Retinal pigment epithelial cell (primary cell): ENCODE measurements at places on chromosomes 1 and 21.

DNA sequence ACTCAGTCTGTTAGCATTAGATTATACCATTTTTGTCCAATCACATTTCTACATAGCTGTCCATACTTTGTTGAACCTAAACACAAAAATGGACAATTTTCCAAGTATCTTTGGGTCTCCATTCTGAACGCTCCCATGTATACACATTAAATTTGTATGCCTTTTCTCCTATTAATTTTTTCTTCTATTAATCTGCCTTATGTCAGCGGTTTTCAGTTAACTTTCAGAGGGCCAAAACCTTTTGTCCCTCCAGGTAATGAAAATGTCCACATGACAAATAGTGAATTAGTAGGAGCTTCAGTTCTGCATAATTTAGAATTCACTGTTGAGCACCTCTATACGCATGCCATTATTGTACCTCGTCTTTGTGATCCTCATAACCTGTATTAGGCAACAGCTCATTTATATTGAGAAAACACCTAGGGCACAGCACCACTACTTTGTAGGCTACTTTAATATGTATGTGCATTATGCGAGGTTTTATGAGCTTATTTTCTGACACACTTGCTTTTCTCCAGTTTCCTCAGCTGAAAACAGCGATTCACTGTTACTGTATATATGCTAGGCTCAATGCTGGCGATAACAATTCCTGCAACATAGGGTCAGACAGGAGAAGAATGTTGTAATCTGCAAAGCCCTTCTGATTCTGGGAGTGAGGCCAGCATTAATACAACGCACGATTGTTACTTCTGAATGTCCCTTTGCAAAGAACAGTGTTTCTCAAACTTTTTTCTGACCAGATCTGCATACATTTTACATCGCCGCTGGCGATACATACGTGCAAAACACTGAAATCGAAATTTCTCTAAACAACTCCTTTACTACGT lies 1.1 kb upstream of the ABCD3 start:
- DNase-seq = peak; percentile 89

GRCh38 chr1:228371741-228372182 lies 34.9 kb downstream of the TRIM11 start:
- DNase-seq = no peak

- DNase-seq = no peak
Observed at GRCh38 chr1:242542271-242542670, 17.8 kb upstream of the PLD5 start.

DNA sequence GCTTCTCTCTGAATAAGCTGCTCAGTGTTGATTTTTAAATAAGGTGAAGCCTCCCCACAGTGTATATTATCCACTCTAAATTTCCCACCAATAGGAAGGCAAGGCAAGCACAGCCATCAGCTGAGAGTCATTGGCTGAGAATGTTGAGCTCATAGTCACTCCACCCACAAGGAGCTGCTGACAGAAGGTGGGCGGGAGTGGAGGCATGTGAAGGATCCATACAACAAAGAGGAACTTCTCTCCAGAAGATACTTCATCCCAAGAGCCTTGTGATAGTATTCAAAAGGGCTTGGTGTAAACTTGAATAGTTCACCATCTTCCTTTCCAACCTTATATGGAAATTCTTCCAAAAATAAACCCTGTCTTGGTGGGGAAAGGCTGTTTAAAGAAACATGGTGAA lies 42.8 kb downstream of the SAMD13 start:
- no peak for DNase-seq

DNA sequence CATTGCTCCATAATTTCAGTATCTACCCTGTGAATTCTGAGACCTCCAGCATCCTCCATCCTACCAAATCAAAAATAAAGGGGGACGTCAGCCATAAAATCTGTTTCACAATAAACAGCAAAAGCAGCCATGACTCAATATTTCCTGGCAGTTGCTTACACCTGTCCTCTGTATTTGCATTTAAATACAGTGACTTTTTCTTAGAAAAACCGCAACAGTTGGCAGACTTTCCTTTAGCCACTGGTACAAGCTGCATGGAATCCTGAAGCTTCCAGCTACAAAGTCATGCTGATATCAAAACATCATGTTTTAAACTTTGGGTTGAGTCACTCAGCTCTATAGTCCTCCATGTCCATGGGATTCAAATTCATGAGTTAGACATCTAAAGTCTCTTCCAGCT lies 278.0 kb upstream of the KAZN start:
- DNase-seq = no peak

- no peak for DNase-seq
Observed at GRCh38 chr1:45370575-45370974, 30.3 kb upstream of the MUTYH start.

DNA sequence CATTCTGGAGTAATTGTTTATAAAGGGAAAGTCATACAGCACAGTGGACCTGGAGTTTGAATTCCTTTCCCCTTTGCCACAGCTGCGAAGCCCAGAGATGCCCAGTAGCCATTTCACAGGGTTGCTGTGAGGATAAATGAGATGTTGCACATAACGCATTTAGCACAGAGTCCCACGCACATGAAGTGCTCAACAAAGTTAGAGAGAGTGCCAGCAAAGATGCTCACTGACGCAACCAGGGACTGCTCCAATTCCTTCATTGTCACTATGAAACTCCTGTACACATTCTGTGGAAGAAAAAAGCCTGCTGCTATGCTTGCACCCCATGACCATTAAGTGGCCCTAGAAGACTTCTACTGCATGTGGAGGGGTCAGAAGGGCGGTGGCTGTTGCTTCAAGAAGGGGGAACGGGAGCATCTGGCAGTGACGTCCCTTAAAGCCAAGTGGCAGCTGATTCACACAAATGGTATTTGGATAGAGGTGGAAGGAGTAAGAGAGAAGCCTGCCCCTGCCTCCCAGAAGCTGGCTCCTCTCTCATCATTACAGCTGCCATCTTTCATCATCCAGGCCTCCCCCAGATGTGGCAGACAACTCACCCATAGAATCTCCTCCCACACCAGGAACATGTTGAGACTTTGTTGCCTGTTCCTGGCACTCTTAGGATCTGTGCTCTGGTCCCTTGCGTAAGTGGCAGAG lies 26.5 kb upstream of the VAV3 start:
- no peak for DNase-seq

DNA sequence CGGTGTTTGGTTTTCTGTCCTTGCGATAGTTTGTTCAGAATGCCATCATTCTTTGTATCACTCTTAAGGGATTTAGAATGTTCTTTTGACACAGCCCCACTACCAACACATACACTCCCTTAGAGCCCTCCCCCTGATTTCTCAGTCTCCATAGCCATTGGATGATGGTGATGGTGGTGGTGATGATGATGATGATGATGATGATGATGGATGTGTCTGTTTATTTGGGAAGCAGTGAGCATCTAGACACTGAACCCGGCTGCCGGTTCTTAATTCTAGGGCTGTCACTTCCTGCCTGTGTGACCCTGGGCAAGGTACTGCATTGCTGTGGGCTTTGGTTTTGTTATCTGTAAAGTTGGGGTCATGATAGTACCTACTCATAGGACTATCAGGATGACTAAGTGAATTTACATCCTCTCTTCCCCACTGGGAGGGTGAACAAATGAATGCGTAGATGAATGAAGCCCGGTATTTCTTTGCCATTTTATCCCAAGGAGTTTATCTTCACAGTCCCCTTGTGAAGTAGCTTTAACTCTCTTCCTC lies 100.7 kb downstream of the HUNK start:
- no peak for DNase-seq

DNA sequence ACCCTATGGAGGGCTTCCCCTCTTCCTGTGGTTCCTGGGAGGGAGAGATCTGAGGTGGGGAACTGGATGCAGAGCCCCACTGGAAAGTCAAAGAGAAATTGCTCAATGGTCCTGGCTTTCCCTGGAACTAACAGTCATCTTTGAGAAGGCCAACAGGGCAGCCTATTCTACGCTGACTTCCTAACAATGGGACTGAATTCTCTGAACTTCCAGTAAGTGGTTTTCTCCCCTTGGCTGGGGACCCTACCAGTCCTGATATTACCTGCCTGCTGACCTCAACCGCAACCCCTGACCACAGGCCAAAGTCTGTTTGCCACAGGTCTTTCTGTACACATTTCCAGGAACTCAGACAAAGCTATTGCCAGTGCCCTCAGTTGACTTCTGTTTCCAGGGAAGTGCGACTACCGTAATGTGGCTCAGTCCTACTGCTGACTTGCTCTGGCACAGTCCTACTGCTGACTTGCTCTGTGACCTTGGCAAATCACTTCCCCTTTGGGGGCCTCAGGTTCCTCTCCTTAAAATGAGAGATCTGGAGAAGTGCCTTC lies 55.3 kb downstream of the C8B start:
- no peak for DNase-seq

DNA sequence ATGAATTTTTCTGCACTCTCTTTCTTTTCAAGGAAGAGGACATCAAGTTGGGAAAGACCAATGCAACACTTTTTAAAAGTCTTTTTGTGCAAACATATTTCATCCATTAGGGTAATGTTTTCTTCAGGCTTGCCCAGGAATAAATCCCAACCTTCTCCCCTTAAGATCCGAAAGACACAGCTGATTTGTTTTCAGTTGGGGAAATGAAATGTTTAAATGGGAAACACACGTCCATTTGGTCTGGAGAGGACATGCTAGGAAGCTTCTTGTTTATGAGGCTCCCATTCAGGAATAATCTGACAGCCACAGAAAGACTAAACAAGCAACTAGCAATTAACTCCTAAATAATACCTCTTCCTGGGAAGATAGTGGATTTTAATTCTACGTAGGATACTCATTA lies 91.9 kb downstream of the PRRX1 start:
- DNase-seq = no peak

- DNase-seq = no peak
Observed at GRCh38 chr1:195278644-195279043, 1329.6 kb downstream of the KCNT2 start.

DNA sequence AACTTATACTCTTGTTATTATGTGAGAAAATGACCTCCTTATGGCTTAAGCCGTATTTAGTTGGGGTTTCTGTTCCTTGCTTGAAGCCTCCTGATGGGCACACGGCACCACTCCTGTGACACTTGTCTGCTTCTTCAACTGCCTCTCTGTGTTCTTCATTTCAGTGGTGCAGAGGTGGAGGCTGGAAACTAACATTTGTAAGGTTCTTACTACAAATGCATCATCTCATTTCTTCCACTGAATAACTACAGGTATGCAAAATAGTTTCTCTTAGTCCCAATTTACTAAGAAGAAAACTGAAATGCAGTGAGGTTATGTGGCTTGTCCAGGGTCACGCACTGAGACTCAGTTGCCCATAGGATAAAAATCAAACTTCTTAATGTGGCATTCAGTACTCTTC lies 23.6 kb upstream of the ZNF362 start:
- no peak for DNase-seq

DNA sequence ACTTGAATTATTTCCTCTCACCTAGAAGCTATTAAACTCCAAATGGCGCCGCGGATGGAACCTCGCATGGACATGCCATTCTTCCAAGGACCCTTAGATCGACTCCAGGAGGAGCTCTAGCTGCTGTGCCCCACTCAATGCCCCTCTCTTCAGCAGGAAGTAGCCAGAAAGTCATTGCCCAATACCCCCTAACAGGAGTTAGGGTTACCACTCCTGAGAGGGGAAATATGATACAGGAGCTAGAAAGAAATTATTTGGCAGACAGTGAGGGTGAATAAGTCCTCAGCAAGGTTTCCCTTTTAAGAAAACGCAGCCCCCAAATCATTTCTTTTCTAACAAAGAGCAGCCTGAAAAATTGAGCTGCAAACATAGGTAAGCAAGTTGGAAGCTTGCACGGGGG lies 28.6 kb downstream of the TFB2M start:
- no peak for DNase-seq

DNA sequence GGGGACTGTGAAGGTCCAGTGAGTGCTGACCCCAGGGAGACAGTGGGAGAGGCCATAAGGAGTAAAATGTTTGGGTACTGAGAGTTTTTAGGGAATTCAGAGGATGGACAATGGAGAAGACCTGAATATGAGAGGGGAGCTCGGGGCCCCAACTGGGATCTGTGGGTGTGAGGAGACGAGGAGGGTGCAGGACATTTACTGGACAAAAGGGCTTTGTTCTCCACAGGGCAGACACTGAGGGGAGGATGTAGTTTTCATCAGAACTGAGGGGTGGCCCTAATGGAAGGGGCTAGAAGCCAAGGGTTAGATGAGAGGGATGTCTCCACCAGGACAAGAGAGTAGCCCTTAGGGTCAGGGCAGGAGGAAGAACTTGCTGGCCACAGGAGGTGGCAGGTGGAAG lies 30.0 kb downstream of the TMCC2 start:
- DNase-seq = no peak

GRCh38 chr1:49045371-49045770 lies 268.7 kb upstream of the BEND5 start:
- DNase-seq = no peak

- DNase-seq = no peak
Observed at GRCh38 chr1:43522776-43523480, 7.8 kb upstream of the PTPRF start.

DNA sequence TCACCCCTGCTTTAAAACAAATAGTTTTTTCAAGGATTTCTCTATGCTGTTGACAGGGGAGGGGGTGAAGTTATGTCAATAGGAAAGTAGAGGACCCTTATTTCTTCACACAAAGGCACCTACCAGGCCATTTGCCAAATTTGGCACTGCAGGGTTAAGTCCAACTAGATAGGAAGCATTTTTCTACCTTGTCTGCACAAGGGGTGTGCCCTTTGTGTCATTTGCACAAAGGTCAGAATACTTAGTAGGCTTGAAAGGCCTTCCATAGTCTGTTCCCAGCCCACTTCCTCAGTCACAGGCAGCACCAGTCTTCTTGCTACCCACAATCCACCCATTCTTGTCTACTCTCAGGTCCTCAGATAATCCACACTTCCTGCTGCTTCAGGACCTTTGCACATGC lies 7.0 kb downstream of the TACSTD2 start:
- no peak for DNase-seq

GRCh38 chr1:221530791-221531190 lies 211.1 kb downstream of the DUSP10 start:
- no peak for DNase-seq

DNA sequence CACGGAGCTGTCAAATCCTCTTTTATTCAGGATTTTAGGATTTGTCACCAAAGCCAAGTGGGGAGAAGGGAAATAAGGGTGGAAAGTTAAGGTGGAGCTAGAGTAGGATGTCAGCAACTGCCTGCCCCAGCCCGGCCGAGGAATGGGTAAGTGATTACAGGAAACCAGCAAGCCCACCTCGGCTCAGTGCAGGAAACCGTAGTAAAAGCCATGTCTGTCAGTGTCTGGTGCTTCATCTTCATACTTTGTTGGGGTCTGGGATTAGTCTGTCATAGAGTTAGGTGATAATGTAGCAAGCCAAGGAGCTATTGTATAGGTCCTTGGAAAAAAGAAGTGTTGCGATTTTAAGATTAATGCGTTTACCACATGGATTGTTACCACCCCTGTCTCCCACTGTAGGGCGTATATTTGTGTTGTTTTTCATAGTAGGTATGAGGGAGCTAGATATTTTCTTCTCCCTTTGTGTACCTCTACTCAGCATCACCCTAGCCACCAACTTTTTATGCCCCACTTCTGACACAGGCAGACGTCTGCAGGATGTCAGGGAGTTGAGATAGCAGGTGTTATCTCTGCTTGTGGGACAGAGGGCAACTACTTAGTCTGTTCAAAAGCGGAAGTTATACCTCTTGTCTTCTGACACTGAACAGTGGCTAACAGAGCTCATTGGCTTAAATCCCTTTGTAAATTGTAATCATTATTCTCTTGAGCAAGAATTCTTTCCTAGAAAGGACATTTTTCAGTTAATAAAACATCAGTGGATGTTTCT lies 253.7 kb downstream of the HHAT start:
- no peak for DNase-seq
